ENCODE measurements at places on chromosomes 1 and 21. TPM values are rescaled to one million over a fixed set of nuclear protein-coding genes. Genes with fewer than 3 reads are reported as not detected.

The KRTAP22-1 gene
- not detected for total RNA-seq

- no peaks in the 10 kb centered on the region for H3K36me3 ChIP-seq
- peaks cover 12% of the 10 kb centered on the region for H3K4me1 ChIP-seq
- DNase-seq, result no peak
- no peak overlapping the region for H3K27ac ChIP-seq
- no peak overlapping the region for H3K4me3 ChIP-seq
- H3K27me3 ChIP-seq, result peaks cover 15% of the 10 kb centered on the region
Observed at GRCh38 chr21:42122808-42123207, 51.7 kb downstream of the UMODL1 start.

The SHISA4 gene
- total RNA-seq, result 15.2 TPM

The NPR1 gene
- 0.07 TPM for total RNA-seq

DNA sequence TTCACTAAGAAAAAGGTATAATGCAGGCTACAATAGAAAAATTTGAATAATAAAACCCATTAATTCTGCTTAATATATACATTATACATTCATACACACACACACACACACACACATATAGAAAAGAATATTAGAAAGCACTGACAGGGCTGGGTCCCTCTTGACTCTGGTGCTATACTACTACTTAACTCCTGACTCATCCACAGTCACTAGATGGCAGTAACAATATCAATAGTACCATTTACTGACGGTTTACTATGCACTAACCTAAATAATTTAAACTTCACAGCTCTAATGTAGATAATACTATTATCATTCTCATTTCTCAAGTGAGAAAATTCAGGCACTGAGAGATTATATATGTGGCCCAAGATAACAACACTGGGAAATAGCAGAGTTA lies 87.5 kb downstream of the COP1 start:
- no peak overlapping the region for H3K27ac ChIP-seq
- no peak overlapping the region for H3K4me3 ChIP-seq
- no peaks in the 10 kb centered on the region for H3K27me3 ChIP-seq
- DNase-seq, result peak; percentile 6
- no peaks in the 10 kb centered on the region for H3K4me1 ChIP-seq

DNA sequence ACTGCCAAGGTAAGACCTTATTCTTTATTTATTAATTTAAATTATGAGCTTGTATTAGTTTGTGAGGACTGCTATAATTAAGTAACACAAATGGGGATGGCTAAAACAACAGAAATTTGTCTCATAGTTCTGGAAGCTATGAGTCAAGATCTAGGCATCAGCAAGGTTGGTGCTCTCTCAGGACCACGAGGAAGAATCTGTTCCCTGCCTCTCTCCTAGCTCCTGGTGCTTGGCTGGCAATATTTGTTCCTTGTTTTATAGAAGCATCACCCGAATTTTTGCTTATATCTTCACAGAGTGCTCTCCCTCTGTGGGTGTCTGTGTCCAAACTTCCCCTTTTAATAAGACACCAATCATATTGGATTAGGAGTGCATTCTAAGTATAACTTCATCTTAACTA lies 41.4 kb upstream of the CCDC190 start:
- H3K4me3 ChIP-seq, result no peak overlapping the region
- no peak overlapping the region for H3K27ac ChIP-seq
- H3K36me3 ChIP-seq, result no peaks in the 10 kb centered on the region
- no peaks in the 10 kb centered on the region for H3K27me3 ChIP-seq

- H3K36me3 ChIP-seq, result no peaks in the 10 kb centered on the region
- H3K27me3 ChIP-seq, result no peaks in the 10 kb centered on the region
- H3K4me3 ChIP-seq, result no peak overlapping the region
- no peak for DNase-seq
Observed at GRCh38 chr1:95018602-95019369, 54.0 kb downstream of the ALG14 start.

The GNG4 gene
- 10.6 TPM for total RNA-seq

The CPT2 gene
- total RNA-seq, result 18.1 TPM

The ANGEL2 gene
- 25.5 TPM for total RNA-seq
